IgD-negative memory B cell (primary cell): ENCODE measurements at places on chromosomes 12 and 14. TPM values are rescaled to one million over a fixed set of nuclear protein-coding genes. Genes with fewer than 3 reads are reported as not detected.

The GZMB gene
- 7.9 TPM for polyA plus RNA-seq

The WDR89 gene
- polyA plus RNA-seq, result 15.2 TPM

The CFAP251 gene
- not detected for polyA plus RNA-seq

The GALC gene
- polyA plus RNA-seq, result 4.2 TPM

The PTGER2 gene
- polyA plus RNA-seq, result 2.8 TPM

The NCKAP5L gene
- polyA plus RNA-seq, result 2.5 TPM

The FBLN5 gene
- 4.2 TPM for polyA plus RNA-seq

The TAS2R46 gene
- polyA plus RNA-seq, result not detected

The SH2B3 gene
- 10.3 TPM for polyA plus RNA-seq

The TAS2R50 gene
- not detected for polyA plus RNA-seq
